ENCODE measurements at places on chromosomes 3 and 15. TPM values are rescaled to one million over a fixed set of nuclear protein-coding genes. Genes with fewer than 3 reads are reported as not detected.

The MINAR1 gene
- 3.0 TPM for total RNA-seq

The CCDC54 gene
- not detected for total RNA-seq

The CDC25A gene
- 13.0 TPM for total RNA-seq

GRCh38 chr3:114518206-114518808, 224.5 kb downstream of the TIGIT start:
- H3K27me3 ChIP-seq = no peaks in the 10 kb centered on the region
- DNase-seq = no peak
- H3K4me1 ChIP-seq = no peaks in the 10 kb centered on the region
- H3K36me3 ChIP-seq = no peaks in the 10 kb centered on the region

GRCh38 chr3:162641907-162642306, 1145.3 kb downstream of the OTOL1 start:
- H3K27ac ChIP-seq = no peak overlapping the region
- H3K4me3 ChIP-seq = no peak overlapping the region
- DNase-seq = no peak
- H3K4me1 ChIP-seq = no peaks in the 10 kb centered on the region
- H3K36me3 ChIP-seq = no peaks in the 10 kb centered on the region

Data from type B pancreatic cell (in vitro differentiated cells).